NCI-H460 (cell line): ENCODE measurements at places on chromosomes 1 and 21. TPM values are rescaled to one million over a fixed set of nuclear protein-coding genes. Genes with fewer than 3 reads are reported as not detected.

Gene APOBEC4
- not detected in 2 replicates for total RNA-seq

Gene DMBX1
- 0.09 TPM in 1 of 2 replicates, not detected in the other for total RNA-seq

Gene KLF17
- not detected in 2 replicates for total RNA-seq

Gene S100A7
- not detected in 2 replicates for total RNA-seq

Gene MROH9
- total RNA-seq: not detected in 2 replicates

Gene WDR3
- total RNA-seq: 27.9 and 28.4 TPM in 2 replicates

Gene RCAN1
- total RNA-seq: 11.2 TPM in 2 replicates
